ENCODE measurements at places on chromosomes 6 and 20.

- DNase-seq: peak; percentile 40
- H3K4me3 ChIP-seq: peak overlapping the region; percentile 83
- no peaks in the 10 kb centered on the region for H3K36me3 ChIP-seq
- H3K4me1 ChIP-seq: peaks cover 28% of the 10 kb centered on the region
- peak overlapping the region; percentile 71 for H3K27ac ChIP-seq
Measured at GRCh38 chr6:144285548-144285797, 338 bp downstream of the UTRN start.

- H3K27ac ChIP-seq: no peak overlapping the region
- H3K4me1 ChIP-seq: no peaks in the 10 kb centered on the region
- H3K36me3 ChIP-seq: no peaks in the 10 kb centered on the region
- DNase-seq: no peak
- no peaks in the 10 kb centered on the region for H3K27me3 ChIP-seq
Measured at GRCh38 chr20:12924126-12924525, 84.6 kb upstream of the SPTLC3 start.

DNA sequence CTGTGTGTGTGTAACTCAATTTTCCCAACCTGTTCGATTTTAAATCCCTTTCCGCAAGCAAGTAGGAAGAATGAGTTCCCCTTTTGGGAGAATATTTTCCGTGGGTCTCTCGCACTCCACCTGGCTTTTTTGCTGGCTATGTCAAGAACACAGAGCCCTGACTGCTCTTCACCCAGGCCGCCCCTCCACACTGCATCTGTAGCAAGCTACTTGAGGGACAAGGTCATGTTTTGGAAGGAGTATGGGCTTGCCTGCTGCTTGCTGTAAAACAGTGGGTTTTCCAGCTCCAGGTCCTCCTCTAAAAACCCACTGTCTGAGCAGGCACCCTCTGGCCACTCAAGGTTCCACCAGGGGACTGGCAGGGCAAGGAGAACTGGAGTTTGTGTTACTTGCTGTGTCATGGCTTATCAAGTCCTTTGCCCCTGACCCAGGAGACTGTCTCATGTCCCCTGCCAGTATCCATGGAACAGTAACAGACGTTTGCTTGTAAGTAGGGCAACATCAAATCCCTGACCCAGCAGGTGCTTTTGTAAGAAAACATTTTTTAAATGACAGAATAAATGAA lies 35.5 kb upstream of the SYNJ2 start:
- no peak overlapping the region for H3K27ac ChIP-seq
- H3K4me1 ChIP-seq: no peaks in the 10 kb centered on the region
- H3K36me3 ChIP-seq: peaks cover 21% of the 10 kb centered on the region
- H3K27me3 ChIP-seq: peaks cover 15% of the 10 kb centered on the region
- H3K4me3 ChIP-seq: no peak overlapping the region
- no peak for DNase-seq

GRCh38 chr6:15570171-15570570 lies 92.7 kb downstream of the DTNBP1 start:
- H3K27ac ChIP-seq: no peak overlapping the region
- no peak for DNase-seq
- H3K4me3 ChIP-seq: no peak overlapping the region
- H3K36me3 ChIP-seq: peaks cover 3% of the 10 kb centered on the region
- H3K4me1 ChIP-seq: no peaks in the 10 kb centered on the region
- no peaks in the 10 kb centered on the region for H3K27me3 ChIP-seq

DNA sequence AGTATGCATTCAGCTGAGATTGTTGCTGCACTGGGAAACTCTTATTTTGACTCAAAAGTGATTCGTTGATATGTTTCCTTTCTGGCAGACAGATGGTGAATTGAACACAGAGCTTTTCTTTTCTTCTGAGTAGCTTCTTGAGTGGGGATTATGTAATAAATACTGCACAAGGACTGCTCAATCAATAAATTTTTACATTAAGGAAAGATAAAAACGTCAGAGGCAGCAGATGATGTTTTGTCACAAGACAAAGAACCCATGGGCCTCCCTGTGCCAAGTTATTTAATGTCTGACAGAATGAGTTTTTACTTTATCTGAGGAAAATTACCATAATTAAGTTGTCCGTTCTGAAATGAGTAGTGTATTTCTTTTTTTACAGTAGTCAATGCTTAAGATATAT lies 460.3 kb downstream of the UTRN start:
- H3K27ac ChIP-seq: no peak overlapping the region
- peaks cover 14% of the 10 kb centered on the region for H3K36me3 ChIP-seq
- no peaks in the 10 kb centered on the region for H3K27me3 ChIP-seq
- no peak for DNase-seq

GRCh38 chr6:139161817-139162284 lies 27.0 kb downstream of the HECA start:
- H3K4me3 ChIP-seq: peak overlapping the region; percentile 65
- H3K27ac ChIP-seq: peak overlapping the region; percentile 96
- DNase-seq: peak; percentile 78
- no peaks in the 10 kb centered on the region for H3K27me3 ChIP-seq

DNA sequence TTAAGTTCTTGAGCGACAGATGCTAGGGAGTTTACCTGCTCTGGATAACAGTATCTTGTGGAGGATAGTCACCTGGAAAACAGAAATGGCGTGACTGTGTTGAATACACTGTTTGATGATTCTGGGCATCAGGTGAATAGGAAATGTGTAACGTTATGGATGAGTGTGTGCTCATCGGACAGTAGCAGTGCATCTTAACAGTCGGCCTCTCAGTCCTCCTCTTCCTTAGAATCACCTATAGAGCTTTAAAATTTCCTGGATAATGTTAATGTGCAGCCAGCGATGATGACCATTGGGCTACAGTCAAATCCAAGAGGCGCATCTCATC lies 217.7 kb downstream of the OR2B2 start:
- peak overlapping the region; percentile 65 for H3K27ac ChIP-seq
- H3K4me3 ChIP-seq: peak overlapping the region; percentile 91
- H3K4me1 ChIP-seq: peaks cover 26% of the 10 kb centered on the region

GRCh38 chr6:965343-965742 lies 272.4 kb upstream of the EXOC2 start:
- H3K4me3 ChIP-seq: no peak overlapping the region
- H3K27me3 ChIP-seq: peaks cover 21% of the 10 kb centered on the region
- no peak overlapping the region for H3K27ac ChIP-seq
- H3K36me3 ChIP-seq: no peaks in the 10 kb centered on the region

- H3K27ac ChIP-seq: peak overlapping the region; percentile 54
- peaks cover 51% of the 10 kb centered on the region for H3K4me1 ChIP-seq
- no peak for DNase-seq
- no peaks in the 10 kb centered on the region for H3K27me3 ChIP-seq
Measured at GRCh38 chr20:49825521-49826033, 12.9 kb downstream of the SLC9A8 start.

- no peaks in the 10 kb centered on the region for H3K36me3 ChIP-seq
- peak; percentile 23 for DNase-seq
- no peak overlapping the region for H3K27ac ChIP-seq
- H3K27me3 ChIP-seq: no peaks in the 10 kb centered on the region
Measured at GRCh38 chr20:13458860-13459451, 179.8 kb downstream of the TASP1 start.

DNA sequence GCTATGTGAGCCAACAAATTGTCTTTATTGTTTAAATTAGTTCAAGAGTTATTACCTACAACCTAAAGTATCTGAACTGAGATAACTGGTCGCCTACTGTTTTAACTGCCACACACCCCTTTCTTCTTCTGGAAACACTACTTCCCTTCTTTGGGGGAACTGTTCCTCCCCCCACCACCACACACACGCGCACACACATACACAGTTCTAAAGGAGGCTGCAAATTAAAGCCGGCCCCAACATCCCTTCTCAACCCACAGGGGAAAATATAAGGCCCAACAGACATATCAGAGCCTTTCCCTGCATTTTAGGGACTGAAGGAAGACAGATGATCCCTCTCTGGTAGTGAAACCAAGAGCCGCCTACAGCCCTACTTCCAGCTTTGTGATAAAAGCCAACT lies 348.0 kb upstream of the JARID2 start:
- no peaks in the 10 kb centered on the region for H3K4me1 ChIP-seq
- no peak overlapping the region for H3K4me3 ChIP-seq
- H3K27me3 ChIP-seq: peaks cover 6% of the 10 kb centered on the region
- no peaks in the 10 kb centered on the region for H3K36me3 ChIP-seq
- no peak overlapping the region for H3K27ac ChIP-seq
- DNase-seq: no peak

Measured in activated naive CD4-positive, alpha-beta T cell treated with anti-CD3 and anti-CD28 coated beads, Interleukin-2, amount 10 ng/mL, durations not matched to agents 7 days and 5 days (primary cell).